ENCODE measurements at places on chromosomes 3 and 15. TPM values are rescaled to one million over a fixed set of nuclear protein-coding genes. Genes with fewer than 3 reads are reported as not detected.

ADGRG7 gene
- not detected for polyA plus RNA-seq

DNA sequence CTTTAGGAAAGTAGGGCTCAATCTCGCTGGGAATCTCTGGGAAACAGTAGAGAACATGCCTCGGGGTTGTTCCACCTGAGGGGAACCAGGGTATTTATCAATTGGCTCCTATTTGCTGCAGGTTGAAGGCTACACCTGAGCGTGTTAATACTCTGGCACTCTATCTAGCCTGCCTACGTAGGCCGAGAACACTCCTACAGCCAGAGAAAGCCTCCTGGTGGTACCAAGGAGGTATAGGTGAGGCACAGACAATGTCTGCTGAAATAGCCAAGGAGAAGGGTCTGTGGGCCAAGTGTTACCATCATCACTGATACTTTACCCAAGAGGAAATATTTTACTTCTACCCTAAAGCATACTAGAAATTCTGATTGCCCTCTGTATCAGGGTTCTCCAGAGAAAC, 341.0 kb upstream of the UBE2E2 start:
- H3K27me3 ChIP-seq: no peaks in the 10 kb centered on the region
- no peak for DNase-seq
- no peaks in the 10 kb centered on the region for H3K36me3 ChIP-seq
- H3K4me1 ChIP-seq: no peaks in the 10 kb centered on the region
- H3K27ac ChIP-seq: no peak overlapping the region

DNA sequence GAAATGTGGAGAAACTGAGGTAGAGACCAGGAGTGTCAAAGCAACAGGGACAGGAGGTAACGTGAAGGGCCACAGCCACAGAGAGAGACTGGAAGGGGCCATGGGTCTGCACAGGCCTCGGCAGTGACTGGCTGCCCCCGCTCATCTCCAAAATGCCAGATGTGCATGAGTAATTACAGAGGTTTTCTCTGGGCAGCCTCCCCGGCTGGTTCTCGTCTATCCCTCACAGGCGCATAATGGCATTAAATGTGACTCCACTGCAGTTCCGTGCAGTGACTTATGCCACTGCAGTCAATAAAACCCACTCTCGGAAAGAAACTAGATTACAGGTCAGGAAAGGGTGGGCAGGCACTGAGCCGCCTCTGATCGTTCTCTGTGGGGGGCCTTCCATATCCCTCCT, 74.7 kb downstream of the WDR76 start:
- DNase-seq: no peak
- no peaks in the 10 kb centered on the region for H3K36me3 ChIP-seq
- no peak overlapping the region for H3K4me3 ChIP-seq

- no peaks in the 10 kb centered on the region for H3K36me3 ChIP-seq
- no peaks in the 10 kb centered on the region for H3K4me1 ChIP-seq
- no peaks in the 10 kb centered on the region for H3K27me3 ChIP-seq
- H3K27ac ChIP-seq: no peak overlapping the region
Measured at GRCh38 chr3:134608771-134609435, 41.9 kb downstream of the KY start.

DNA sequence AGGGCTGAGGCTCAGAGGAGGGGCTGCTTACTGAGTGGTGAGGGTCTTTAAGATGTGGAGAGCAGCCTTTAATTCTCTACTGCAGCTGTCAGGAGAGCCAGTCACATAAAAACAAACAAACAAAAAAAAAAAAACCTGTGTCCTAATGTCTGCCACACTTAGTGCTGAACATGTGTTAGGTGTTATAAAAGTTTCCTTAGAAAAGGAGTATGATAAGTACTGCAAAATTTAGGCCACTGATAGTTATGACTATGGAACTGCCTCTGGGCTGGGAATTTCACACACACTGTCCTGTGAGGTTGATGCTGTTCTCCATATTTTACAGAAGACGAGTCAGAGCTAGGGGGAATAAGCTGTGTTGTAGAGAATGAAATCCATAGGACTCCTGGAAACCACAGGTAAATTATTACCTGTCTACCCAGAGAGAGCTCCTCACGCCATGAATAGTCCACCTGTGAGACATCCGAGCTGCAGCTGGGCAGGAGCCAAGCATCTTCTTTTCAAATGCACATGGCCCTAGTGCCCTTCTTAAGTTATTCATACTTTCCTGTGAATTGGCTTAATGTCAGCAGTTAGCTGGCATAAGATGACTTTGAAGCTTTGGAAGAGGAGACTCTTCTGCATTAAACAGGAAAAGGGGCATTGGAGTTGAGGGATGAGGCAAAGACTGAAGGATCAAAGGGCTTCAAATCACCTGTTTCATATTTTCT, 34.5 kb upstream of the SKOR1 start:
- DNase-seq: no peak
- H3K27me3 ChIP-seq: no peaks in the 10 kb centered on the region
- H3K27ac ChIP-seq: no peak overlapping the region

DNA sequence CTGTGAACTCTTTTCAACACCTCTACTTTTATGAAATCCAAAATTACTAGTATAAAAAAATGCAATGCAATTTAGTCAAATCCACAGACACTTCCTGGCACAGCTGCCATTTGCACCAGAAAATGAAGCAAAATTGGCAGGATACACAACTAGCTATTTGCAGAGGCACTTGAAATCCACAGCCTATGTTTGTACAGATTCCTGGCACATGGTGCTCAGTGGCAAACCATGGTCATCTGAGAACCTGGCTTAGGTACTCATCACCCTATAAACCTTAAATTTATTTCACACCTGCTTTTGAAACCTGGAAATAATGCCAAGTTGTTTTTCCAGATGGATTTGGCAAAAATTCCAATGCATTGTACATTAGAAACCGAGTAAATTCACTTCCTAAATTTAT, 20.2 kb upstream of the PPM1L start:
- no peak overlapping the region for H3K27ac ChIP-seq
- H3K4me3 ChIP-seq: no peak overlapping the region
- no peaks in the 10 kb centered on the region for H3K4me1 ChIP-seq
- H3K36me3 ChIP-seq: no peaks in the 10 kb centered on the region

GRCh38 chr3:180321534-180321933, 280.4 kb upstream of the TTC14 start:
- no peak overlapping the region for H3K27ac ChIP-seq
- DNase-seq: no peak

BTBD1 gene
- polyA plus RNA-seq: 20.7 TPM

PROK2 gene
- polyA plus RNA-seq: 0.07 TPM

GPR176 gene
- 0.07 TPM for polyA plus RNA-seq

DNA sequence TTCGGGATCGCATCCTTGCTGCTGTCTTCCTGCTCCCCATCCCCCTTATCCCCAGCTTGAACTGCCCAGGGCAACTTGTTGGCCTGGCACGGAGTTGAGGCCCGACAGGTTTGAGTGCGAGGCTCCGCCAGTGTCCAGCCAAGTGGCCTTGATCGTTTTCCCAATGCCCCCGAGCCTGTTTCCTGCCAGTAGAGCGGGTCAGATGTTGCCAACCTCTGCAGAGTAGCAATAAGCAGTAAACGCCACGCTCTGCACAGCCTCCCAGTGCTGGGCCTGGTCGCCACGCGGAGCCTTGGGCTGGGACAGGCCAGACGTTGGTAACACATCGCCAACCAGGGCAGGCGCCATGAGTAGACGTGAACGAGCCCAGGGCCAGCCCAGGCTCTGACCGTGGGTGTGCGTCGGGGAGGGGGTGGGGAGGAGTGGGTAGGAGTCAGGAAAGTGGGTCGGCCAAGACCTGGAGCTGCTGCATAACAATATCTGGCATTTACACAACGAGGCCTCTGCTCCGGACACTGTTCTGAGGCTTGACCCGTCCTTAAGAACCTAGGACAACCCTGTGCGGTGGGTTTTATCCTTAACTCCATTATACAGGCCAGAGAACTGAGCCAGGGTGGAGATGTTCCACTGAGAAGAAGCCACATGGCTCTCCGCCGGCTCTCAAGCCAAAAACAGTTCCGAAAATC, 444 bp upstream of the ABHD14A start:
- H3K4me1 ChIP-seq: peaks cover 23% of the 10 kb centered on the region
- H3K4me3 ChIP-seq: peak overlapping the region; percentile 83
- DNase-seq: no peak
- H3K36me3 ChIP-seq: no peaks in the 10 kb centered on the region
- H3K27ac ChIP-seq: peak overlapping the region; percentile 39

A4GNT gene
- not detected for polyA plus RNA-seq

- no peak for DNase-seq
- H3K4me3 ChIP-seq: no peak overlapping the region
- H3K4me1 ChIP-seq: no peaks in the 10 kb centered on the region
- H3K27ac ChIP-seq: no peak overlapping the region
- H3K27me3 ChIP-seq: no peaks in the 10 kb centered on the region
- H3K36me3 ChIP-seq: no peaks in the 10 kb centered on the region
Measured at GRCh38 chr3:146125951-146126350, 35.0 kb downstream of the PLOD2 start.

FBXW12 gene
- not detected for polyA plus RNA-seq

DNA sequence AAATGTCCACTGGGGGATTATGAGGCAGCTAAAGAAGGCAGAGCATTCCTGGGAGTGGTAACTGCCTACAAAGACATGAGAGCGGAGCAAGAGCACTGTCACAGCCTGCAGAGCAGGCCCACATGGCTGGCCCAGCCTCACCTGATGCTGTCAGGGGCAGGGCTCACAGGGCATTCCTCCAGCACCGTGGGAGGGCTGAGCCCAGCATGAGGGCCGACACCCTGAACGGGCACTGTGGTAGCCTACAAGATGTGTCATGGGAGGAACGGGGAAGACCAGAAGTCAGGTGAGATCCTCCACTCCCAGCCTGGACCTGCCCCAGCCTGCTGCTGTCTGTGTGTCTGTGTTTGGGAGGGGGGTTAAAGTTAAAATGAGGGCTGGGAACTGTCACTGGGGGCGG, 30.1 kb downstream of the CCDC12 start:
- H3K4me3 ChIP-seq: no peak overlapping the region
- no peaks in the 10 kb centered on the region for H3K36me3 ChIP-seq
- H3K27me3 ChIP-seq: no peaks in the 10 kb centered on the region
- peaks cover 66% of the 10 kb centered on the region for H3K4me1 ChIP-seq
- peak overlapping the region; percentile 7 for H3K27ac ChIP-seq
- DNase-seq: no peak

- no peaks in the 10 kb centered on the region for H3K36me3 ChIP-seq
- no peaks in the 10 kb centered on the region for H3K4me1 ChIP-seq
- H3K4me3 ChIP-seq: no peak overlapping the region
- peaks cover 9% of the 10 kb centered on the region for H3K27me3 ChIP-seq
- no peak overlapping the region for H3K27ac ChIP-seq
Measured at GRCh38 chr3:66463730-66464511, 36.9 kb downstream of the LRIG1 start.

- no peaks in the 10 kb centered on the region for H3K4me1 ChIP-seq
- no peaks in the 10 kb centered on the region for H3K36me3 ChIP-seq
- H3K27me3 ChIP-seq: no peaks in the 10 kb centered on the region
- no peak for DNase-seq
- H3K27ac ChIP-seq: no peak overlapping the region
- H3K4me3 ChIP-seq: no peak overlapping the region
Measured at GRCh38 chr3:161409069-161409468, 37.8 kb upstream of the SPTSSB start.

SCAANT1 gene
- not detected for polyA plus RNA-seq

PRKCI gene
- 1.8 TPM for polyA plus RNA-seq

GRM7 gene
- polyA plus RNA-seq: not detected

- H3K27me3 ChIP-seq: no peaks in the 10 kb centered on the region
- H3K27ac ChIP-seq: no peak overlapping the region
- peaks cover 11% of the 10 kb centered on the region for H3K4me1 ChIP-seq
- no peak overlapping the region for H3K4me3 ChIP-seq
- DNase-seq: no peak
Measured at GRCh38 chr3:113952921-113953320, 5.1 kb downstream of the ZDHHC23 start.

GRCh38 chr15:92043283-92043682, 189.8 kb downstream of the SLCO3A1 start:
- H3K36me3 ChIP-seq: no peaks in the 10 kb centered on the region
- no peak for DNase-seq
- H3K27me3 ChIP-seq: no peaks in the 10 kb centered on the region
- H3K27ac ChIP-seq: no peak overlapping the region
- no peak overlapping the region for H3K4me3 ChIP-seq

- H3K27ac ChIP-seq: no peak within 1 kb of the TSS
- peaks cover 5% of the 10 kb centered on the region for H3K4me1 ChIP-seq
- no peaks in the 10 kb centered on the region for H3K36me3 ChIP-seq
Measured at GRCh38 chr15:48645558-48646330, at the start of gene FBN1. Gene FBN1, minus strand, starts transcription at chr15:48645709. Its CDS starts 940 bp downstream, at chr15:48644769.

GRCh38 chr15:75483106-75483505, 31.6 kb upstream of the SIN3A start:
- H3K27ac ChIP-seq: no peak overlapping the region
- no peak overlapping the region for H3K4me3 ChIP-seq
- no peak for DNase-seq
- H3K36me3 ChIP-seq: peaks cover 13% of the 10 kb centered on the region

PLSCR4 gene
- polyA plus RNA-seq: not detected

DNA sequence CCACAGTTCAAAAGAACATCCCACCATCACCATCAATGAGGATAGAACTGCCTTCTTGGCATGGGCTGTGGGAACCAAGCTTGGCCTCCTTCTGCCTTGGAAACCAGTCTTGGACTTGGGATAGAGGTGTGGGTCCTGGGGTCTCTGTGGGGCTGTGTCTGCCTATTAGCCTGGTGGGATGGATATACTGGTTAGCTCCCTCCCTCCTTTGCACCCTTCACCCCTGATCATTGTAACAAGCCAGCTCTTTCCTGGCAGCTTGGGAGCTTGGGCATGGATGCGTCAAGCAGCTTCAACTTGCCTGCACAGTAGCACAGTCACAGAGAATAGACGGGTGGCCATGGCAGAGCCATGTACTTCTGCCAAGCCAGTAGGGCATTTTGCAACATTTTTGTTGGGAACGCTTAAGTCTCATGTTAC, 65.2 kb downstream of the SMAD6 start:
- H3K27ac ChIP-seq: no peak overlapping the region
- H3K4me3 ChIP-seq: no peak overlapping the region
- H3K4me1 ChIP-seq: peaks cover 5% of the 10 kb centered on the region
- H3K27me3 ChIP-seq: no peaks in the 10 kb centered on the region
- DNase-seq: no peak
- no peaks in the 10 kb centered on the region for H3K36me3 ChIP-seq

DNA sequence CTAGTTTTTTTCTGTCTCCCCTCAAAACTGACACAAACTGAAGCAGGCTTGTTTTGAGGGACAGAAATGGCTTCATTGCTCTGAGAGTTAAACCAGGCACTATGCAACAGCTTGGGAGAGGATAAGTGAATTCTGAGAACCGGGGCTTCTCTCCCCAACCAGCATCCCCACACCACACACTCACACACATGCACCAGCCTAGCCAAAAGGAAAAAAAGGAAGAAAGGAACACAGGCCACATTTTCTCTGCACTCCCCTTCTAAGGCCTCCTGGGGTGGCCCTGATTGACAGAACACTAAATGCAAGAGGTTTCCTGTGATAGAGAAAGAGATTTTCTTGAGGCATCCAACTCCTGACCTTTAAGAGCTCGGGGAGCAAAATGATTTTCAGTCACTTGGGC, 177.5 kb downstream of the TLE3 start:
- no peak for DNase-seq
- no peak overlapping the region for H3K4me3 ChIP-seq
- H3K27me3 ChIP-seq: no peaks in the 10 kb centered on the region

GRCh38 chr15:38297623-38298388, 45.2 kb downstream of the SPRED1 start:
- no peaks in the 10 kb centered on the region for H3K36me3 ChIP-seq
- DNase-seq: no peak
- H3K27me3 ChIP-seq: no peaks in the 10 kb centered on the region
- H3K4me1 ChIP-seq: no peaks in the 10 kb centered on the region
- no peak overlapping the region for H3K27ac ChIP-seq
- no peak overlapping the region for H3K4me3 ChIP-seq

AADACL2 gene
- not detected for polyA plus RNA-seq

CHRM5 gene
- not detected for polyA plus RNA-seq

All from B cell (primary cell).